ENCODE measurements at places on chromosomes 6 and 20.

GRCh38 chr6:117932001-117932400 lies 24.9 kb downstream of the SLC35F1 start:
- no peak for DNase-seq

- no peak for DNase-seq
Observed at GRCh38 chr20:36306553-36307411, 643 bp downstream of the DLGAP4 start.

- peak; percentile 6 for DNase-seq
Observed at GRCh38 chr20:7841291-7841970, 98.8 kb downstream of the HAO1 start.

- no peak for DNase-seq
Observed at GRCh38 chr6:163841326-163841725, 426.8 kb downstream of the QKI start.

GRCh38 chr6:130978660-130979396 lies 84.2 kb downstream of the EPB41L2 start:
- DNase-seq = no peak

GRCh38 chr6:27333642-27334040 lies 21.6 kb upstream of the POM121L2 start:
- no peak for DNase-seq

DNA sequence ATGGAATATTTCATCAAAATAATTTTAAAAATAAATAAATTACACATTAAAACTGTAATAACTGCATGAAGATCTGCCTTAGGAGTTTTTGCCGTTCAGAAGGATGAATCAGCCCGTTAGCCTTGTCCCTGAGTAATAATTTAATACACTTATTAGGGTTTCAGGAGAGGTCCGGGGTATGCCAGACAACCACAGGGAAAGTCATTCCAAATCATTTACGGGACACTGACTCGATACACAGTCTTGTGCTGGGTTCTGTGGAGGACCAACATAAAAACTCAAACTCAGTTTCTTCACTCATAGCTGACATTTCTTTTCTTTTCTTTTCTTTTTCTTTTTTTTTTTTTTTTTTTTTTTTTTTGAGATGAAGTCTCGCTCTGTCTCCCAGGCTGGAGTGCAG lies 735 bp upstream of the LY6G6F start:
- no peak for DNase-seq

DNA sequence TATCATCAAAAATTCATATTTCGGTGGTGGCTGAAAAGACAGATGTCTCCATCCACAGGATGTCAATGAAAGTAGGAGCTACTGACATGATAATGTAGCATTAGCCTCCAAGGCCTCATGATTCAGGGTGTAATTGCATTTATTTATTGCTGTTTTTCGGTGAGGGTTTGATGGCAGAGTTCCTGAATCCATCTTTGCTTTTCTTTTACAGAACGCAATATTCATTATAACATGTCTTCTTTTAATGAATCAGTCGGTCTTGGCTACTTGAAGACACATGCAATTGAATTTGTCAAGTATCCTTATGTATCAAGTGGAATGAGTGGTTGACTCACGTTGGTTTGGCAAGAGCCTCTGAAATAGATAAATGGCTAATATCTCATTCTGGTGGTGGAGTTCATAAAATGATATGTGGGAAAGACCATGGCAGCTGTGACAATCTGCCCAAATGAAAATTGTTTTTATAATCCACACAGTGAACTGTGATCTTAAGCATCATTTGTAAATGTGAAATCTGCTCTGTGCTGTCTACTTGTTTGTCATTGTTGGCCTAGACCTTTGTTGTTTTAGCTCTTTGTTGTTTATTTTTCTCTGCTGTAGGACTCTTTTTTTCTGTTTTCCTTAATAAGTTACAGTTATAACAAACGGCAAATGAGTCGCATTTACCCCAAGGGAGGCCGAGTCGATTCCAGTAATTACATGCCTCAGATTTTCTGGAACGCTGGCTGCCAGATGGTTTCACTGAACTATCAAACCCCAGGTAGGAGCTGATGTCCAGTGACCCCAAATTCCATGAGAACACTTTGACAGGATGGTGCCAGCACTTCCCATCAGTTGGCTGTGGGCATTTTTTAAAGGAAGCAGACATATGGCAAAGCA lies 105.7 kb upstream of the LAMP5 start:
- peak; percentile 58 for DNase-seq

DNA sequence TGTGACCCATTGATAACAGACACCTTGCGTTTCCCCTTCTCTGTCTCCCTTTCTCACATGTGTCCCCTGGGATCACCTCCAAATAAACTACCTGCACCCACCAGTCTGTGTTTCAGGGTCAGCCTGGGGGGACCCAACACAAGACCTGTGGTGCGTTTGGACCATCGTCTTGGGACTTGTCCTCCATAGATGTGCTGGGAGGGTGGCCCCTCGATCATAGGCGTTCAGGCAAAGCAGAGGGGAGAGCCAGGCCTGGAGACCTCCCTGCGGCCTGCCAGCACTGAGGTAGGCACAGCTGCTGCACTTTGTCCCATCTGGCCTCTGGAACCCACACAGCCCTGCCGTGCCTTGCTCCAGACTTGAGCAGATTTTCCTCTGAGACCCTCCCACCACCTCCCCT lies 18.1 kb downstream of the CST9 start:
- DNase-seq = no peak

DNA sequence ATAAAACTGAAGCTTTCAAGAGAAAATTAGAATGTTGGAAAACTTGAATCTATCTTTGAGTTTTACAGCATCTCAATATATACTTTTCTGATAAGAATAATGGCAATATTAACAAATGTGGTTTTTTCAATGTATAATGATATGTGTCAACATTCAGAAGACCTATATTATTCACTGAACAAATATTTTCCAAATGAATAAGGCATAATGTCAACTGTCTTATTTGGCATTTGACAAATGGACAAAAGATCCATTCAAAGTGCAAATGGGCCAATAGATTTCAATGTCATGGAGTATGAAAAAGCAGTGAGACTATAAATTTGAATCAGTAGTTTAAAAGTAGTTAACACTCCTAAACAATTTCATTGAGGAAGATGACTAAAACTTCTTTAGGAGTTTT lies 20.9 kb downstream of the LMBRD1 start:
- no peak for DNase-seq

DNA sequence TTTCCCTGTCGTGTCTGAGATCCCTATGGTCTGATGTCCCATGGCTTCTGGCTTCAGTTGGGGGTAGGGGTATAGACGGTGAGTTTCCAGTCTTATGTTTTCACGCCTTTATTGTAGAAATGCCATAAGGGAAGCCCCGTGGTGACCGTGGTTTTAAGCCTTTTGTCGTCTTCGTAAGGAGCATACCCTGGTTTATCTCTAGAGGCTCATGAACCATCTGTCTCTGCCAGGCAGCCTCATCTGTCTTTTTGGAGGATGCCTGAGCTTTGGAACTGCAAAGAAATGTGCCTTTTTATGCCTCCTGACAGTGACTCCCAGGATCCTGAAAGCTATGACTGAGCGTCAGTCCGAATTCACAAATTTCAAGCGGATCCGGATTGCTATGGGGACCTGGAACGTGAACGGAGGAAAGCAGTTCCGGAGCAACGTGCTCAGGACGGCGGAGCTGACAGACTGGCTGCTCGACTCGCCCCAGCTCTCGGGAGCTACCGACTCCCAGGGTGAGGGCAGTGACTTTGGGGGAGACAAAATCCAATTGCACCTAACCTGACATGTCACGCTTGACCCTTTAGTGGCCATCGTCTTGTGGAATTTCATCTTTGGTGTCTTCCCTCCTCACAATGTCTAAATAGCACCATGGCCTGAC lies 84.6 kb downstream of the SYNJ2 start:
- DNase-seq = no peak

GRCh38 chr6:134835993-134836392 lies 113.9 kb downstream of the ALDH8A1 start:
- no peak for DNase-seq

DNA sequence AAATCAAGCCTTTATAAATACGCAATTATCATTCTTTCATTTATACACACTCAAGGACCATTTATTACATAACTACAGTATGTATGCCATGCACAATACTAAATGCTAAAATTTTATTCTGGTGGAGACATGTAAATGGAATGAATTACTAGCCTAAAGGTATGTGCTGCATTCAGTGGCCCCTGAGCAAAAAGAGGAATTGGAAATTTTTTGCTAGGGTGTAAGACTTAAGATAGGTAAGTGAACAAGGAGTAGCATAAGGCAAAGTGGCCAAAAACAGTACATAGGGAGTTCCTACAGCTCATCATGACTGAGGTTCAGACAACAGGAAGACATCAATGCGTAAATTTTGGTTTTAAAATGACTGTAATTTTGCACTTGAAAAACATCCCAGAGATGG lies 2.3 kb upstream of the MTFR2 start:
- DNase-seq = no peak

DNA sequence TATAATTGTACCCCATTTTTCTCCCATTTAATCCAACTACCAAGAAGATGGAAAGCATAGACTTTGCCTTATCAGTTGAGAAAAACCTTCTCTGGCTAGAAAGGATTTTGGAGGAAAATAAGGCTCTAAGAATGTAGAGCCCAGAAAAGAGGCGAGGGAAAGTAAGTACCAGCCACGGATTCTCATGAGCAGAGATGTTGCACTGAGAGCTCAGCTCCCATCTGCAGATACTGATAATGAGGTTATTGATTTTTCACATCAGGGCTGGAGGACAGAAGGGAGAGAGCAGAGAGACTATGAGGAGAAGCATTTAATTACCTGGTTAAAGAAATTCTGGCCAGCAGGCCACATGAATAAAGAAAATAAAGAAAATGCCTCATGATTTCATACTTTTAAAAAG lies 104.4 kb upstream of the FAM184A start:
- DNase-seq = no peak

DNA sequence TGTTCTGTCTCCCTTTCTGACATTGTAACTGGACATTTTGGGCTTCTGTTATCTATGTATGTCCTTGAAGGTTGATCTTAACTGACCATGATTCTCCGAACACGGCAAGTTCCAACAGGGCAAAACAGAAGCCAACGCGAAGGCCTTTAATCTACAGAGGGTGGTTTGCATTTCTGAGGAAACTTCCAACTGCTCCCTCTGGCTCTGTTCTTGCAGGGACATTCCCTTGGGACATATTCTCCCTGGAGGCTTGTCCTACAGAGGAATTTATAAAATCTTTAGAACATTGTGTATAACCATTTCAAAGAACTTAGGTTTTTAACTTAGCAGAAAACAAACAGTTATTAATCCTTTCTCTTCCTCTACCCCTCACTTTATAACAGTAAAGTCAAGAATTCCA lies 189.0 kb upstream of the CDYL start:
- DNase-seq = no peak

DNA sequence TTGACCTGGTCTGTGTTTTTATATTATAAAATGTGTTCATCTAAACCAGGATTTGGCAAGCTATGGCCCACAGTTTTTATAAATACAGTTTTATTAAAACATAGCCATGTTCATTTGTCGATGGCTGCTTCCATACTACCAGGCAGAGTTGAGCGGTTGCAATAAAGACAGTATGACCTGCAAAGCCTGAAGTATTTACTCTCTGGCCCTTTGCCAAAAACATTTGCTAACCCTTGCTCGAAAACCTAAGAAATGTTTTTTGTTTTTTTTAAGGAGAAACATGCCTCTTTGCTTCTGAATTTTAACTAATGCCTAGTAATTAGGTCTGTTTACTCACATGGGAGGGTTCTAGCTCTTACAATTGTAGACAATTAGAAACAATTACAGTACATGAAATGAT lies 67.4 kb upstream of the SMIM28 start:
- no peak for DNase-seq

GRCh38 chr20:50594591-50595432 lies 84.6 kb downstream of the PTPN1 start:
- no peak for DNase-seq

DNA sequence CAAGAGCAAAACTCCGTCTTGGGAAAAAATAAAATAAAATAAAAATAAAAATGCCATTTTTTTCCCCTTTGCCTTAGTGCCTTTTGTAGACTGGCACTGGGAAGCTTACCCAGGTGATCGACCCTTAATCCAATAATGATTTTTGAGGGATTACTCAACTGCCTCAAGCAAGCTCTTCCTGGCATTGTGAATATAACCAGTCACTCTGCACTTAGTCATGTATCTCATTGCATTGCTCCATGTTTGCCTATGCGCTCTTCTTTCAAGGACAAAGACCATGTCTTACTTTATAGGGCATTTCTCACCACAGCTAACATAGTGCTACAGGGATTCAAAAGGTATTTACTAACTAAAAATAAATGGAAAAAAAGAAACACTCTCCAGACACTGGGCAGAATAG lies 13.0 kb downstream of the GFOD1 start:
- DNase-seq = no peak

GRCh38 chr6:79928478-79928998 lies 18.8 kb downstream of the ELOVL4 start:
- DNase-seq = no peak

DNA sequence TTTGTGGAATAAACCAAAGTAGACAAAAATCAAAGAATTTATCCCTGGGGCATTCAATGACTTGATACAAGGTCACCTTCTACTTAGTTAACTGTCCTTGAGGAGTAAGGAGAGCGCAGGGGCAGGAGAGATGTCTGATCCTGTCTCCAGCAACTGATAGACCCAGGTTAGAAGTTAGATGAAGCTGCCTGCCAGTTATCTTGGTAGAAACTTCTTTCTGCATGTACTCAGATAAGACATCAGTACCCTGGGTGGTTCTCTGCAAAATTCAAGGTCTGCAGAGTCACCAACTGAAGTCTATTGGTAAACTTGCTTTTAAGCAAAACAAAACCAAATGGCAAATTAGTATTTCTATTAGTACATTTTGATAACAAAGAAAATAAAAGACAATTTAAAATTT lies 2.7 kb downstream of the SGK1 start:
- DNase-seq = no peak

Measured in fibroblast of skin of left quadriceps (primary cell).